Hepatocyte (in vitro differentiated cells): ENCODE measurements at places on chromosomes 13 and 19. TPM values are rescaled to one million over a fixed set of nuclear protein-coding genes. Genes with fewer than 3 reads are reported as not detected.
A peak's percentile ranks its signal among the peaks of the same experiment; 100 is the strongest.

DNA sequence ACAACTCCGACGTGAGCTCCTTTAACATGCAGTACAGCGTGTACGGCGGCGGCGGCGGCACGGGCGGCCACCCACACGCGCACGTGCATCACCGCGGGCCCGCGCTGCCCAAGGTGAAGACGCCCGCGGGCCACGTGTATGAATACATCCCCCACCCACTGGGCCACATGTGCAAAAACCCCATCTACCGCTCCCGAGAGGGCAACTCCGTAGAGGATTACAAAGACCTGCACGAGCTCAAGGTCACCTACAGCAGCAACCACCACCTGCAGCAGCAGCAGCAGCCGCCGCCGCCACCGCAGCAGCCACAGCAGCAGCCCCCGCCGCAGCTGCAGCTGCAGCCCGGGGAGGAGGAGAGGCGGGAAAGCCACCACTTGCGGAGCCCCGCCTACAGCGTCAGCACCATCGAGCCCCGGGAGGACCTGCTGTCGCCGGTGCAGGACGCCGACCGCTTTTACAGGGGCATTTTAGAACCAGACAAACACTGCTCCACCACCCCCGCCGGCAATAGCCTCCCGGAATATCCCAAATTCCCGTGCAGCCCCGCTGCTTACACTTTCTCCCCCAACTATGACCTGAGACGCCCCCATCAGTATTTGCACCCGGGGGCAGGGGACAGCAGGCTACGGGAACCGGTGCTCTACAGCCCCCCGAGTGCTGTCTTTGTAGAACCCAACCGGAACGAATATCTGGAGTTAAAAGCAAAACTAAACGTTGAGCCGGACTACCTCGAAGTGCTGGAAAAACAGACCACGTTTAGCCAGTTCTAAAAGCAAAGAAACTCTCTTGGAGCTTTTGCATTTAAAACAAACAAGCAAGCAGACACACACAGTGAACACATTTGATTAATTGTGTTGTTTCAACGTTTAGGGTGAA is 6.6 kb downstream of the SLITRK5 start:
- peak; percentile 31 for DNase-seq

DNA sequence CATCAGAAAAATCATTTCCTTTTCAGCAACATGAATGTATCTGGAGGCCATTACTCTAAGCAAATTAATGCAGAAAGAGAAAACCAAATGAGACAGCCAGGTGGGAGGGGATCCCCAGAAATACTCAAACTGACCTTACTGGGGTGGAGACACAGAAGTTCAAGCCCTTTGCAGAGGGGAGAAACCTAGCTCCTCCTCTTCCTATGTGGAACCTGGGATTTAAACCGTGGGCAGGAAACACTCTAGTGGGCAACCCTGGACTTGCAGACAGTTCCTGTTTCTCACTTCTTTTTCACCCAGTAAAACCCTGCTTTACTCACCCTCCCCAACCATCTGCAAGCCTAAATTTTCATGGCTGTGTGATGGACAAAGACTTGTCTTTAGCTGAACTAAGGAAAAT is 61.3 kb downstream of the SLITRK6 start:
- no peak for DNase-seq

- peak; percentile 28 for DNase-seq
Measured at GRCh38 chr13:106772006-106772601, 204.2 kb upstream of the ARGLU1 start.

- peak; percentile 56 for DNase-seq
Measured at GRCh38 chr13:32045982-32046785, 14.6 kb downstream of the FRY start.

- peak; percentile 75 for DNase-seq
Measured at GRCh38 chr19:632579-633067, 714 bp downstream of the POLRMT start.

DNA sequence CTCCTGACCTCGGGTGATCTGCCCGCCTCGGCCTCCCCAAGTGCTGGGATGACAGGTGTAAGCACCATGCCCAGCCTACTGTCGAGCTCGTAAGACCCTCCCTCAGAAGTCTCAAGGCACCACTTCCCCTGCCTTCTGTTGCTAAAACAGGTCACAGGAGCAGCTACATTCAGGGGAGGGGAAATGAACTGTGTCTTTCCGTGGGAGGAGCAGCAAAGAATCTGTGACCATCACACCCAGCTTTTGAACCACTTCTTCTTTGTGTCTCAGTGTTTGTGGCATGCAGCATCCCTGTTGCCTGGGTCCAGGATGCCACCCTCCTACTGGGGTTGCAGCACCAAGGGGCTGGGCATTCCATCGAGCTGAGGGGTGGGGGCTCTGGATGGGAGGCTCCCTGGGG is 7.7 kb upstream of the CSNK1G2 start:
- no peak for DNase-seq

FEM1A gene
- total RNA-seq: 8.3 and 9.2 TPM in 2 replicates
